ENCODE measurements at places on chromosomes 7 and 10. TPM values are rescaled to one million over a fixed set of nuclear protein-coding genes. Genes with fewer than 3 reads are reported as not detected.

DNA sequence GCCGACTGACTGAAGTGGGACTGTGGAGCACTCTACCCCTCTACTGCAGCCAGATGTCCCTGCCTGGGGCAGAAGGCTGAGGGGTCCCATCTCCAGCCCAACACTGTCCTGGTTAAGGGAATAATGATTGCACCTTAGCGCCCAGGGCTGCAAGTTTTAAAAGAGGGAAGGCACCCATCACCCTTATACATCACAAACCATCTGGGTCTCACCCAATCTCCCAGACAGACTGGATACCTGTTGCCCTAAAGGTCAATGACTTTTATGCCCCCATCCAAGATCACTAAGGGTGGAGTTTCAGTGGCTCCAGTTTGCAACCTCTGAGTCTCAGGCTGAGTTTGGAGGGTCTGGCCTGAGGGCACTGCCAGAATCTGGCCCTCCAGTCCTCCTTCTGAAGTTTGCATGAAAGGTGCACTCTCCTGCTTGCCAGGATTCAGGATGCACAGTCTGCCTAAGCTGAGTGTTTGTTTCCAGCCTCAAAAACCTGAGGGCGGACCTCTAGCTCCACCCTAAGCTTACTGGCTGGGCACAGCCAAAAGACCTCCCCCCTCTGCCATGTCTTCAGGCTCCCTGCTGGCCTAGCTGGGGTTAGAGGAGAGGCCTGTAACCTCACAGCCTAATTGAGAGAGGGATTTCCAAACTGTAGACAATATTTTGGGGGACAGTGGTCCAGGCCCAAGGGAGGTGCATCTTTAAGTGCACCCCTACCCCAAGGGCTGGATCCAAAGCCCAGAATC, 2.5 kb upstream of the EMX2 start:
- no peak for DNase-seq

Gene ADAP1
- 6.8 TPM for total RNA-seq

DNA sequence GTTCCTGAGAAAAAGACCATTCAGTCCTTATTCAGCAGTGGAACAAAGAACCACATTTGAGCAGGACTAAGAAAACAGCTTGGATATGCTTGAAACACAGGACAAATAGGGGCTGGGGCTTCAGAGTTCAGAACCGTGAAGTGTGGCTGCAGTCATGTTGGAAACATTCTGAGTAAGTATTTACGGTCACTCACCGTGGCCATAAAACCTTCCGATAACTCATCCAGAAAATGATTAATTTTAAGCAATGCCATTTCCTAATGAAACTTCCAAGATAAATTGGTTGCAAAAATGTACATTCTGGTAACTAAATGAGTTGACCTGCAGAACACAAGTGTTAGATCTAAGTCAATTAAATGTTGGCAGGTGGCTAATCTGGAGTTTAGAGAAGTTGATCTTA, 279.2 kb downstream of the CXCL12 start:
- DNase-seq: no peak

Gene MEOX2
- total RNA-seq: 3.2 TPM

GRCh38 chr10:29608062-29608461, 26.7 kb downstream of the SVIL start:
- no peak for DNase-seq

All from esophagus squamous epithelium (tissue), 5 donors.